ENCODE measurements at places on chromosomes 2 and 18.

DNA sequence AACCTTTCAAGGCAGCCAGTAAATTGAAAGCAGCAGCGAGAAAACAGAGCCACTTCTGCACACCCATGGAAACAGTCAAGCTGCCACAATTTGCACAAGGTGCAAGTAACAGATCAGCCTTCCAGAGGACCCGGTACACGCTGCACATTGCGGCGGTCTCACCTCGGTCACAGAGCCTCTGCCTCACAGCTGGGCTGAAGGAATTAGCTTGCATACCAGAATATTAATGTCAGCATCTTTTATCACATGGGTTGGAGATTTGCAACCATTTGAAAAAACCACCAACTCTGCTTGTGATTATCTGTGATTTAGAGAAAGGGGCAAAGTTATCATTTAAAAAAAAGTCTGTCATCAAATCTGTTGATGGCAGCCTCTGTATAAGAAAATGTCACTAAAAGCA is 330.5 kb upstream of the TCF4 start:
- no peak for DNase-seq

DNA sequence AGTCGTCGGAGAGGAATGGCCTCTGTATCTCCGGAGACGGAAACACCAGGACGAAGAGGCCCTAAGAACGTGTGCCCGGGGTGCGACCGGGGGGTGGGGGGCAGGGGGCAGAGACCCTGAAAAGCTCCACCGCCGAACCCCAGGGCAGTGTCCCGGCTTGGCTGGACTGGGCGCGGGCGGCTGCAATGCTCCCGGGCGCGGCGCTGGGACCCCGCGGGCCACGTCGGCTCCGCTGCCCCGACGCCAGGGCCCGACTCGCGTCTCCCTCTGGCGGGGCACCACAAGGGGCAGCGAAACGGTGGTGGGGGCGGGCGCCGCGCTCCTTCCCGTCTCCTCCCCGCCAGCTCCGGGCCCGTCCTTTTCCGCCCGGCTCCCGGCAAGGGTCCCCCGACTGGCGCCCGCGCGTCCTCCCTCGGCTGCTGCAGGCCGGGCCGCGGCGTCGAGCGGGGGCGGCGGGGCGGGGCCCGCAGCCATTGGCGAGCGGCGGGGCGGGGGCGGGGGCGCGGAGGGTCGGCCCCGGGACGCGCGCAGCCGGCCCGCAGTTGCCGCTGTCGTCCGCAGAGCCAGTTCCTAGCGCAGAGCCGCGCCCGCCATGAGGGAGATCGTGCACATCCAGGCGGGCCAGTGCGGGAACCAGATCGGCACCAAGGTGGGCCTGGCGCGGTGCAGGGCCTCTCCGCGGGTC is at the start of gene TUBB6:
Gene TUBB6 (plus strand): TSS at position 541 of the 685 bp plus-strand sequence. CDS start 52 bp downstream, at position 593.
- peak; percentile 28 for DNase-seq

- no peak for DNase-seq
Observed at GRCh38 chr2:123913143-123913735, 111.8 kb upstream of the CNTNAP5 start.

GRCh38 chr2:54310311-54310710 is 54.3 kb upstream of the TSPYL6 start:
- DNase-seq, result no peak

- no peak for DNase-seq
Observed at GRCh38 chr2:103264058-103264768, 502.4 kb downstream of the TMEM182 start.

DNA sequence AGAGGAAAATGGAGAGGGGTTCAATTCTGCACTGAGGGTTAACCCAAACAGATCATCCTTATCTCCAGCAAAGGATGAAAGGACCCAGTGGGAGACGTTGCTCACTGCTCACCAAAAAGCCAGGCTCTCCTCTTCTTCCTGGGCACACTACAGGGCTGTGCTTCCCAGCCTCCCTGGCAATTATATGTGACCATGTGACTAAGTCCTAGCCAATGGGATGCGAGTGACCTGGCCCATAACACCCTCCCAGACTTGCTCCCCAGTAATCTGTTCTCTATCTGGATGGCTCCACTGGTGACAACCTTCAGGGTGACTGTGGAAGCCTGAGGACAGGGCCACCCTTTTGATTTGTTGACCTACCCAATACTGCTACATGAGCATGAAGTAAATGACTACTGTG is 10.9 kb upstream of the PRKCE start:
- DNase-seq, result no peak

DNA sequence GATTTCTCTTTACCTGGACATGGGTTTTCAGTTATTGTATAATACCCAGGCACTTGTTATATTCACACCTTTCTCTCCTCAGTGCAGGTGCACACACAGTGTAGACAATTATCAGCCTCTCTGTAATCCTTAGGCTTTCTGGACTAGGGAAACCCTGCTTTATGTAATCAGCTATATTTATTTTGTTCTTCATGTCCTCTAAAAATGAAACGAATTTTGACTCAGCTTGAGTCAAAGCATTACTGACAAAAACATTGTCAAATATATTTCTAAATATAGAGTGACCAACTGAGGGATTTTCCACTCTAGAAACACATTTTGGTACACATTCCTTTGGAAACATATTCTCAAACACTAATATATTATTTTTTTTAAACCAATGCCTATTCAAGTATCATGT is 144.8 kb upstream of the GULP1 start:
- DNase-seq, result no peak

GRCh38 chr2:1645761-1646476 is 98.4 kb downstream of the PXDN start:
- no peak for DNase-seq

- no peak for DNase-seq
Observed at GRCh38 chr18:21759836-21760235, 19.2 kb downstream of the MIB1 start.

- no peak for DNase-seq
Observed at GRCh38 chr18:47745227-47745626, 185.2 kb downstream of the SMAD2 start.

DNA sequence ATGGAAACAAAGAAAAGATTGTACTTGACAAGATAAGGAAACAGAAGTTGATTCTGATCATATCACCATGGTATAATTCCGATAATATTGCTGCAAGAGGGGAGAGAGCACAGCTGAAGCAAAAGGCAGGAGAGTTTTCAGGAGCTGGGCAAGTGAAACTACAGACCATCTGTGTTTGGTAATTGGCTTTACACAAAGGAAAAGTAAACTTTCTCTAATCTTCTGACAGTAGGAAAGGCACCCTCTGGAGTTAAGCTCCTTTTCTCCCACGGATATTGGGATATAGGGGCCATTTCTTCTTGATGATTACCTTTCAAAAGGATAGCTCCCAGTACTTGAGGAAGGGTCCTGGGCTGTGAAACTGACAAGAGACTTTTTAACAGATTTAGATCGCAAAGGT is 29.9 kb upstream of the REG3A start:
- DNase-seq, result no peak

DNA sequence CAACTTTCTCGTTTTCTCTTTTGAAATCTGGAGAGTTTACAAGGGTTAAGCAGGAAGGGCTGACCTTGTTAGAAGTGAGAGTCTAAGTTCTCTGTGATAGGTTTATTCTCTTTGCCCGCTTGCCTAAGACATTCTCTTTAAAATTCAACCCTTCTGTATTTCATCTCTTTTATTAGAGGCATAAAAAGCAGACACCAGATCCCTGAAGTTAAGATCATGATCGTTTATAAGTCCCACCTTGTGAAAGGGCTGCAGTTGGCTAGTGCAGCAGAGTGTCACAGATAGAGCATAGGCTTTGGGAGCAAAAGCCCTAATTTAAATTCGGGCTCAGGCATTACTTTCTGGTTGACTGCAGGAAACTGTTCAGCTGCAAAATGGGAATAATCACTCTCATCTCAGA is 181.2 kb downstream of the EPHA4 start:
- DNase-seq, result no peak

DNA sequence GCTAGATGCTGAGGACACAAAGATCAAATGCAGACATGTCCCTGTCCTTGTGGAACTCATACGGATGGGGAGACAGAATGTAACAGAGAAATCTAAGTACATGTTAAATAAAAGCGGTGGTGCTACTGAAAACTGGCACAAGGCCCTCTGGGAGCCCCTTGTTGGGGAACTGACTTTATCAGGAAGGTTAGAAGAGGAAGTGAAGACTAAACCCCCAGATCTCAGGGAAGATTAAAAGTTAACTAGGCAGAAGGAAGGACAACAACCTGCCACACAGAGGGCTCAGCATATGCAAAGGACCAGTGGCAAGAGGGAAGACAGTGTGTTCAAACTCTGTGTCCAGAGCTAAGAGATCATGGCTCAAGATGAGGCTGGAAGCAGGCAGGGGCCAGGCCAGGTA is 4.8 kb downstream of the CACNB4 start:
- no peak for DNase-seq

GRCh38 chr2:47771211-47771610 is 11.7 kb upstream of the MSH6 start:
- DNase-seq, result peak; percentile 43

- no peak for DNase-seq
Observed at GRCh38 chr2:137437386-137437785, 526.9 kb upstream of the HNMT start.

DNA sequence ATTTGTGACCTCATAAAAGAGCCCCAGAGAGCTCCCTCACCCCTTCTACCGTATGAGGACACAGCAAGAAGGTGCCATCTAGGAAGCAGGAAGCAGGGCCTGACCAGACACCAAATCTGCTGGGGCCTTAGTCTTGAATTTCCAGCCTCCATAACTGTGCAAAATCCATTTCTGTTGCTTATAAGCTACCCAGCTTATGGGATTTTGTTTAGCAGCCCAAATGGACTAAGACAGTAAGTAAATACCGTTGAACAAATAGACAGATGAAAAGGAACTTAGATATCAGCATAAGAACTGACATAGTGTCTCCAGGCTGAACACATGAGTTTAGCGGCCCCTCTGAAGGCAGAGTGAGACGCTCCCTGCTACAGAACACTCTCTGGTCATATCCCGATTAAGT is 130.9 kb downstream of the UXS1 start:
- DNase-seq, result no peak

- DNase-seq, result no peak
Observed at GRCh38 chr18:62957885-62958472, 242.6 kb downstream of the PHLPP1 start.

- no peak for DNase-seq
Observed at GRCh38 chr2:144162652-144163051, 357.3 kb downstream of the ZEB2 start.

GRCh38 chr2:38417745-38418689 is 40.9 kb upstream of the ATL2 start:
- DNase-seq, result no peak

DNA sequence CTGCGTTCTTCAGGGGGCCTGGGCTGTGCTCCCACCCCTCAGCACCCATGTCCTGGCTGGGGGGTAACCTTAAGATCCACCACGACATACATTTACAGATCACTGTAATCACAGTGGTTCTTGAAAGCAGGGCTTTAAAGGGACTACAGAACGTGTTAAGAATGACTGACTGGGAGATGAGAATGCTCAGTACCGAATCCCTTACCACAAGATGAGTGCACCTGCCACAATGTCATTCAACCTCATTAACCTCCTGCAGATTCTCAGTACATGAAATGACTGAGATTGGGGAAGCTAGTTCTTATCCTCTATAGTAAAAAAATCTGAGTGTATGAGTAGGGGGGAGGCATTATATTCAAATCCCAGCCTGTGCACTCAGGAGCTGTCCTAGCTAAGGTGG is 10.5 kb upstream of the PIEZO2 start:
- no peak for DNase-seq

DNA sequence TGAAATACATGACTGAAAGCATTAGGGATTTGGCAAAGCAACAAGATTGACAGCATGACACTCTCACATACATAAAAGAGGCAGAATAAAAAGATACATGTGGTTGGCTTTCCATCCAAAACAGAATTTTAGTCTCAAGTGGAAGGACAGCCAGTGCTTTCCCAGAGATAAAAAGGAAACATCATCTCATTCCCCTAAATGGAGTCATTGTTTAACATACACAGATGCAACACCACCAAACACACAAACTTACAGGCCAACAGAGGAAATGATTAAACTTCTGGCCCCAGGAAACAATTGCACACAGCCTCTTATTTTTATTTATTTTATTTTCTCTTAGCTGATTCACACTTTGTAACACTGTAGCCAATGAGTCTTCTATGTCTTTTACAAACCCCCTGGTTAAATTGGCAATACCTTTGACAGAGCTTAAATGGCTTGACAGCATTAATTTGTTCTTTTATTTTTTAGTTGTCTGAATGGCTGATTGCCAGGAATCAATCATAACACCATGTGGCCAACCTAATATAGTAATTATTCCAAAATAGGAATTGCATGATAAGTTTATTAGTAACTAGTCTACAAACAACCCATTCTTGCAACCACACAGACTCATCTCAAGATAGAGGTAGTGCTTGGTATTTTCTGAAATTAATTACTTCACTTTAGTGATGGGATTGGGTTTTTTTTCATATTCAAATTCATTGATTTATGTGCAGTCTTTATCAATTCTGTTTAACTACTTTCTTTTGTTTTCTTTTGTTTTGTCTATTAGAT is 190.5 kb downstream of the RND3 start:
- peak; percentile 94 for DNase-seq

- DNase-seq, result no peak
Observed at GRCh38 chr18:25042641-25043051, 309.3 kb downstream of the ZNF521 start.

- DNase-seq, result no peak
Observed at GRCh38 chr2:2260696-2261268, 70.3 kb downstream of the MYT1L start.

- no peak for DNase-seq
Observed at GRCh38 chr2:72028351-72028995, 119.2 kb downstream of the CYP26B1 start.

- DNase-seq, result no peak
Observed at GRCh38 chr2:233820774-233821105, 33.6 kb downstream of the HJURP start.

GRCh38 chr2:72148837-72149555 is 1.3 kb upstream of the CYP26B1 start:
- DNase-seq, result no peak

GRCh38 chr2:23425885-23426262 is 40.9 kb downstream of the KLHL29 start:
- DNase-seq, result no peak

GRCh38 chr2:205906419-205906818 is 179.6 kb downstream of the INO80D start:
- no peak for DNase-seq

GRCh38 chr18:68887410-68887809 is 89.5 kb downstream of the CCDC102B start:
- no peak for DNase-seq

DNA sequence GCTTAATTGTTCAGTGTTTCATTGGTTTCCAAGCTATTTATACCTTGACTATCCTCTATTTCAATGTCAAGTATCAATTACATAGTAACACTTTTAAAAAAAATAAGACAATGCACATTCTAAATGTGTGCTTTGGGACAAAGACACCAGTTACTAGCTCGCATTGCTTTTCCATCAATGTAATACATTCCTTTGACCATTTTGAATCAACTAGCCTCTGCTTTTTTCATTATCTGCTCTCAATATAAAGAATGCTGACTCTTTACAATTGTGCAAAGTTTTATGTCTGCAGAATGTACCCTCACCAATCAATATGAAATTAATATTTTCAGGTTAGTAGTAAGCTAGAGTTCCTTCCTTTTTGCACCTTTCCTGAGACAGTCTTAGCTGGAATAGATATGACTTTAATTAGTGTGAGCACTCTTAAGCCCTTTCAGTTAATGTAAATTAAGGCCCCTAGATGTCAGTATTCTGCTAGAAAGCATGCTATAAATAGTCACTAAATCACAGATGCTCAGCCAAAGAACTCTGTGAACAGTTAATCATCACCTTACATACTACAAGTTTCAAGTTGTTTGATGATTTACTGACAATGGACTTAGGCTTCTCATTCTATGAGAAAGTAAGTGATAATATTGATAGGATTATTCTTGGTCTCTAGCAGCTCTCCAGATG is 413.6 kb downstream of the PTH2R start:
- DNase-seq, result peak; percentile 58

Data from NCI-H446 treated with DMSO at 0.1 percent for 48 hours (cell line).